ENCODE measurements at places on chromosomes 5 and 9. TPM values are rescaled to one million over a fixed set of nuclear protein-coding genes. Genes with fewer than 3 reads are reported as not detected.
A peak's percentile ranks its signal among the peaks of the same experiment; 100 is the strongest.

DNA sequence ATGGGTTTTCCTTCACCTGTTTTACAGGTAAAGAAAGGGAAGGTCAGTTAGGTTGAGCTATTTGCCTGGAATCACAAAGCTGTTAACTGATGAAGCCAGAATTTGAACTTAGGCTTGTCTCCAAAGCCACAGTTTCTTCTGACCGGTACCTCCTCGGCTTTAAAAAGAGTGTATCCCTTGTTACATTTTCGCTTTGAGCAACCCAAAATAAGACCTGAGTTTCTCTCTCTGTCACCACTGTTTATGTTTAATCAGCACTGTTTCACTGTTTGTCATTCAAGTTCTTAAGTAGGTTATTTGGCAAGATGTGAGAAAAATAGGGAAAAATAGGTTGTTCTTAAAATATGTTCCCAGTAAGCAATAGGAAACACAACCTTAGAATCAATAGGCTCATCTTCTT is 84.6 kb downstream of the VCAN start:
- no peak for DNase-seq

GRCh38 chr5:127870914-127871313 is 167.7 kb downstream of the CCDC192 start:
- DNase-seq = peak; percentile 92

DNA sequence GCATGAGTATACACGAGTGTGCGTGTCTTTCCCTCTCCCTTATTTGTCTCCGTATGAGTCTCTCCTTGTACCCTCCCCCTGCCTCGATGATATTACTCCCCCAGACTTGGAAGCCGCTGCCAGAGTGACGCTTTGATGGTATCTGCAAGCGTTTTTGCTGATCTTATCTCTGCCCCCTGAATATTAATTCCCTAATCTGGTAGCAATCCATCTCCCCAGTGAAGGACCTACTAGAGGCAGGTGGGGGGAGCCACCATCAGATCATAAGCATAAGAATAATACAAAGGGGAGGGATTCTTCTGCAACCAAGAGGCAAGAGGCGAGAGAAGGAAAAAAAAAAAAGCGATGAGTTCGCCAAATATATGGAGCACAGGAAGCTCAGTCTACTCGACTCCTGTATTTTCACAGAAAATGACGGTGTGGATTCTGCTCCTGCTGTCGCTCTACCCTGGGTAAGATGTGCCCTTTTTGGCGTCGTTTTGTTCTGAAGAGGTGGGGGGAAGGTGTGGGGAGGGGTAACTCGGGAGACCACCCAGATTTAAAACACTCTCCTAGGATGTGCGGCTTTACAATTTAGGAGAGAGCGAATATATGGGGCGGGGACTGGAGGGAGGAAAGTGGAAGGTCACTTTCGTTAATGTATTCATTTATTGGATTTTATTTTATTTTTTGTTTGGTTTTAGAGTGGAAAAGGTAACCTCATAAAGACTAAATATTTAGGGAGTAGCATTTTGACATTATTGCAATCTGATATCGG is at the start of gene GABRG2:
GABRG2 (plus strand) TSS at position 119 of the 757 bp plus-strand sequence; CDS start at position 346, 227 bp downstream.
- no peak for DNase-seq

DNA sequence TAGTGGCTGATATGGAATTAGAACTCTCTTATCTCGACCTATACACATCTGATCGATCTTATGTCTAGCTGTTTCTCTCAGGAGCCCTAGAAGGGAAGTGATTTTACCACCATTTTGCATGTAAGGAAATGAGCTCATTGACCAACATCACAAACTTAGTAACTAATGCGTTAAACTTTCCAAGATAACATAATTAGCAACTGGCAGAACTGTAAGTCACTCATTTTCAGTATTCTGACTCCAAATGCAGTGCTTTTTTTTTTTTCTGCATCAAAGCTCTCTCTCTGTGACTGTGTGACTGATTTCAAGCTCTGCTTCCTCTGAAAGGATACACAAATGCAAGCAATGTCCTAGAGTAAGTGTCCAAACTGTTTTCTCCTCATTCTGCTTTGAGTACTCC is 68.1 kb upstream of the FBXL7 start:
- DNase-seq = no peak

- DNase-seq = no peak
These were observed 475.7 kb downstream of the ENC1 start for GRCh38 chr5:74164725-74165235.

MARVELD2 gene
- polyA plus RNA-seq = 0.23 TPM

DNA sequence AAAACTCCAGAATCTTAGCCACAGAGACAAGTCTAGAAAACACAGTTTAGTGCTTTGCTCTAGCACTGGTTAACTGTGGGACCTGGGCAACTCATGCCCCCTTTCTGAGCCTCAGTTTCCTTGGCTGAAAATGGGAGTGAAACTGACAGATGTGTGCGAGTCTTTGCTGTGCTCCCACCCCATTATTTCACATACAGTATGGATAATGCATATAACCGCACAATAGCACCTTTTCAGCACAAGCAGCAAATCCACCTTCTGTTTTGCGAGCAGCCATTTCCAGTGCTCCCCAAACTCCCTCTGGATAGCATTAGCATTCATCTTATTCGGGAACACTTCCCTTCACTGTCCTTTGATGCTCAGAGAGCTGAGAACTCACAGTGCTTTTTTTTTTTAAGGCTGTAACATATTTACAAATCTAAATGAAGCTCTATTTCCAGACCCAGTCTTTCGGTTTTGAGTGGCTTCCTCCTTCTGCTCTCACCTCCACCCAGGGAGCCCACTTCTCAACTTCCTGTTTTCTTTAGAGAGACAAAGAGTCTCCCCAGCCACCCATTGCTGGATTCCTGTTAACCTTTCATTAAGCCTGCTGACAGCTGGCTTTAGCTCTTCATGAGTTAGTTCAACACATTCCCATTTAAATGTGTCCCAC is 49.2 kb downstream of the TIMD4 start:
- DNase-seq = no peak

DNA sequence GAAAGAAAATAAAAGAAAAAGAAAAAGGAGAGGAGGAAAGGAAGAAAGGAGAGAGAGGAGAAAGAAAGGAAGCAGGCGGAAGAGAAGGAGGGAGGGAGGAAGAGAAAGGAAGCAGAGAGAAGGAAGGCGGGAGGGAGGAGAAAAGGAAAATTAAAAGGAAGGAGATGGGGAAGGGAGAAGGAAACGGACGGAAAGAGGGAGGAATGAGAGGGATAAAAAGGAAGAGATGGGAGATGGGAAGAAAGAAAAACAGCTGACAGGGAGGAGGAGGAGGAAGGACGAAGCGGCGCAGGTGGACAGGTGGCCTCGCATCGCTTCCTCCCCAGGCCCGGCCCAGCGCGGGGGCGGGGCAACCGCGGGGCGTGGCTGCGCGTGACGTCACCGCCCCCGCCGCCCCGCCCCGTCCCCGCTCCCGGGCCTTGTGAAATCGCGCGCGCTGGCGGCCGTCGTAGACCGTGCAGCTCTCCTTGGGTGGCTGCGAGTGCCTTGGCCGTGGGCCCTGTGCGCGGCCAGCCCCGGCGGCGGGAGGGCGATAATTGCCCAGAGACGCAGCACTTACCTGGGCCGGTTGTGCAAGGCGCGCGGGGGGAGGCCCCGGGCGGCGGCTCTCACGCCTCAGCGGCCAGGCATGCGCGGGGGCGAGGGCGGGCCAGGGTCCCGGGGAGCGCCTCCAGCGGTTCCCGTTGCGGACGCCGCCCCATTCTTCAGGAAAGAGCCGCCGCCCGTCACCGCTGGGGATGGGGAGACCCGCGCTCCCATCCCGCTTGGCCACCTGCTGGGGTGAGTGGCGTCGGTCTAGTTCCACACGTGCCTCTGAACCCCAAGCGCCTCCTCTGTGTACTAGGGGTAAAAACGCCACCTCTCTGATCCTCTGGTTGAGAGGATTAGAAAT is 49.6 kb upstream of the FOXE1 start:
- peak; percentile 92 for DNase-seq

DNA sequence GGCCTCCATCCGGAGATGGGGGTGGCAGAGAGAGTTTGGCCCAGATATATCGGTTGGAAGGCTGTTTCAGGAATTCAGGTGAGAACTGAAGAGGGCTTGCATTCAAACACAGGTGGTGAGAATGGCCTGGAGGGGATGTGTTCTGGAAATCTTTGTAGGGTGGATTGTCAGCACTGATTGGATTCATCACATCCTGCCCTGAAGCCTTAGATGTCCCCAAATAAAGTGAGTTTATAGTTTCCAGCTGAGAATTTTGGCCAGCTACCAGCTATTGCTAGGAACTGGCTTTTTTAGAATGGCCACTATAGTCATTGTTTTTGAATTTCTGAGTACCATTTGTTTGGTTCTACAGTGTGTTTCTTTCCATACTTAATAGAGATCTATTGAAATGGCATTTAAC is 46.1 kb upstream of the ANKH start:
- DNase-seq = no peak

GRCh38 chr9:135491764-135492163 is 8.7 kb upstream of the MRPS2 start:
- DNase-seq = no peak

LHX3 gene
- not detected for polyA plus RNA-seq

DNA sequence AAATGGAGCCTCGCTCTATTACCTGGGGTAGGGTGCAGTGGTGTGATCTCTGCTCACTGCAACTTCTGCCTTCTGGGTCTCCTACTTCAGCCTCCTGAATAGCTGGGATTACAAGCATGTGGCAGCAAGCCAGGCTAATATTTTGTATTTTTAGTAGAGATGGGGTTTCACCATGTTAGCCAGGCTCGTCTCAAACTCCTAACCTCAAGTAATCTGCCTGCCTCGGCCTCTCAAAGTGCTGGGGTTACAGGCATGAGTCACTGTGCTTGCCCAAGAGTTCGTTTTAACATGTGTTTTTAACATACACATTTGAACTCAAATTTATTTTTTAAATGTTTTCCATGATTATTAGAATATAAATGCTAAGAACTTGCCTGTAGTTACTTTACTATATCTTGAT is 34.2 kb downstream of the MARCHF6 start:
- DNase-seq = no peak

MXD3 gene
- 1.7 TPM for polyA plus RNA-seq

DNA sequence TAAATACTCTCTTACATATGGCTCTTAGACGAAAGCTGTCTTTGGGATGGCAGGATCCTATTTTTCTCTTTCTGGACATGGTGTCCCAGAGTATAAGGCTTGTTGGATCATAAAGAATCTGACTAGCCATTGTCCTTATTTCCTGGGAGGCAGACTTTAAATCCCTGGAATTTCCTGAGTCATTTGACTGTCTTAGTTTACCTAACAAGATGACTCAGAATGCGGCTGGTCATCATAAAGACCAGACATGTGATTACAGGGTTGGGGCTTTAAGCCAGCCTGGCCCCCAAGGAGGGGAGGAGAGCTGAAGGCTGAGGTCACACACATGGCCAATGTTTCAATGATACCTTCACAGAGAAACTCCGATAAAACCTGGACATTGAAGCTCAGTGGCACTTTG is 37.2 kb downstream of the FAM240B start:
- no peak for DNase-seq

DNA sequence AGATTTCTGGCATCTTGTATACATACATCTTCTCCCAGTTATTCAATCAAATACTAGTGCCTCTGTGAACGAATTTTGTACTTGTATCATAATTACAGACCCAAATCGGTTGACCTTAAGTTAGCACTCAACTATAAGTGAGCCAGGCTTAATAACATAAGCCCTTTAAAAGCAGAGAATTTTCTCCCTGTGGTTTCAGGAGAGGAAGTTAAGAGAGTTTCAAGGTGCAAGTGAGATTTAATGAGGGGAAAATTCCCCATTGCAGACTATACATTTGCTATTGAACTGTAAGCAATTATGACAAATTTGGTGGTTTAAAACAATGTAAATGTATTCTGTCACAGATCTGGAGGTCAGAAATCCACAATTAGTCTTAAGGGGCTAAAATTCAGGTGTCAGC is 261.9 kb upstream of the NREP start:
- no peak for DNase-seq

GRCh38 chr5:106093134-106093533 is 1577.6 kb downstream of the EFNA5 start:
- no peak for DNase-seq

GNA14 gene
- 2.5 TPM for polyA plus RNA-seq

DNA sequence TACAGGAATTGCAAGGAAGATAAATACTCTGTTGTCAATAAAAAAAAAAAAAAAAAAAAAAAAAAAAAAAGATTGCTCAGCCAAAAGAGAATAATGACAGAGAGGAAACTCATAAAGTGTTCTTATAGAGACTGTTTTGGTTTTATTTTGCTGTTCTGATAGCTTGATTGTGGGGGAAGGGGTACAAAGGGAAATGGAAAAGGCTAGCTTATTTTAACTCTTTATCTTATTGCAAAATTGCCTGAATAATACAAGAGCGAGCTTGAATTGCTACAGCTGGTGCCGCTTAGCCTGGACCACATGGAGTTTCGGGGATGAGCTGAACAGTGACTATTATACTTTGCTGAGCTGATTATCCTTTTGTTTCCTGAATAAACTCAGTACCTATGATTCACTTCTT is 31.0 kb upstream of the SHISAL2B start:
- DNase-seq = no peak

DNA sequence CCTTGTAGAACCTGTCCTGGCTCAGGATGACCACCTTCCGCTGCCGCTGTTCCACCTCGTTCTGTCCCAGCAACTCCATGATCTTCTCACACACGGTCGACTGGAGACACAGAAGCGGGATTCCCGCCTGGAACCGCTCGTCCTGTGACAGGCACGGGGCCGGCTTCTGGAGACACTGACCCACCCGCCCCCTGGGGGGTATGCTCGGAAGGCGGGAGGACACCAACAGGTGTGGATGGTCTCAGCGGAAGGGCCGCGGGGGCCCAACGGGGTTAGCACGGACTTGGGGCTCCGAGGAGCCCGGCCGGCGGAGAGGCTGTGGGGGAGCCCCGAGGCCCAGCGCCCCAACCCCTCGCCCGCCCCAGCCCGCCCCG is 530 bp downstream of the UCK1 start:
- DNase-seq = peak; percentile 70

DNA sequence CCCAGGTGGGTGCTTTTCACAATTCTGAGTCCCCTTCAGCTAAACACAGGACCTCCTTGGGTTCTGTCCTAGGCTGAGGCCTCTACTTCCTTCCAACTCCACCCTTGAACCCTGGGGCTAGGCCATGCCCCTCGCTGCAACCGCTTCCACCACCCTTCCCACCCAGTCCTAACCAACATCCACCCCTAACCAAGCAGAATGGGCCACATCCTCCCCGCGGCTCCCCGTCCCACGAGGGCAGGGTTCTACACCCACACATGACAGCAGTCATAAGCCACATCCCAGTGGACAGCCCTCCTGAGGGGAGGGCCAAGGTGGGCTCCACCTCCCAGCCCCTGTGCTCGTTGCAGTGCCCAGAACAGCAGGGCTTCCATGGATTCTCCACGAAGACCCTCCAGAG is 65.8 kb downstream of the SHB start:
- no peak for DNase-seq

DNA sequence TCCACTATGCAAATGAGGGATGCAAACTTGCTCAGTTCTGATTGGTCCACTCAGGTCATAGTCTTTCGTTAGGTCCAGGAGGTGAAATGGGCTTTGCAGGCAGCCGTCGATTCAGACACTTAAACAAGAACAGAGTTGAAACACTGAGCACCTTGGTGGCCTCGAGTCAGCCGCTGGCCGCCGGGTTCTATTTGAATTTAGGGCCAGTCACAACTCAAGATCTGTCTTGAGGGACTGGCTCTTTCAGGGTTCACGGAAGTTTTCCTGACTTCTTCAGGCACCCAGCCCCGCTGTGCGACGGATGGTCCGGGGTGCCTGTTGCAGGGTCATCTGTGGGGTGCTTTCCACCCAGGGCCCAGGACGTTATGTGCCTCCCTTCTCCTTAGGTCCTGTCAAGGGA is 412.8 kb upstream of the IRX4 start:
- DNase-seq = no peak

NMUR2 gene
- 0.09 TPM for polyA plus RNA-seq
